ENCODE measurements at places on chromosomes 5 and 9. TPM values are rescaled to one million over a fixed set of nuclear protein-coding genes. Genes with fewer than 3 reads are reported as not detected.
A peak's percentile ranks its signal among the peaks of the same experiment; 100 is the strongest.

- H3K27me3 ChIP-seq: no peaks in the 10 kb centered on the region
- no peaks in the 10 kb centered on the region for H3K36me3 ChIP-seq
- no peak overlapping the region for H3K4me3 ChIP-seq
- DNase-seq: peak; percentile 74
Measured at GRCh38 chr5:8908055-8908683, 637.7 kb downstream of the SEMA5A start.

The PPP3R2 gene
- total RNA-seq: not detected

The DMRT3 gene
- total RNA-seq: not detected

The RANBP3L gene
- not detected for total RNA-seq

DNA sequence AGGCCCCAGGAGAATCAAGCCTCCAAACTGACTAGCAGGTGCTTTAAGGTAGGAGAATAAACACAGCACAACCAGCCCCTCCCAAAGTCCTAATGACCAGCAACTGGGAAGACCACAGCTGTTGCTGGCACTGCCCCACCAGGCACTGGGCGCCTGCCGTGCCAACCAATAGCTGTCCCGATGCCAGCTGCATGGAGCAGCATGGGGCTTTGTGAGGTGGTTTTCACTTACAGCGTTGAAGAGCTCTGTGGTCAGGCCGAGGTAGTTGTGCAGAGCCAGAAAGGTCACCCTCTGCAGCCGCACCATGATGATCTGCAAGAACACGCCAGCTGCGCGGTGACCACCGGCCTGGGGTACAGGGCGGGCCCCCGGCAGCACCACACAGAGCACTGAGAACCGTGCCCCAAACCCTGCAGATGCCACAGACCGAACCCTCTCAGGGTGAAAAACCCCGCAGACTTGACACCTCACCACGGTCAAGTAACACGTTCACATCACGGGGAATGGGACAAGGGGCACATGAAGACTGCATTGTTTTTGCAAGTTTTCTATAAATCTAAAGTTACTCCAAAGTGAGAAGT lies 28.7 kb downstream of the PNPLA7 start:
- no peaks in the 10 kb centered on the region for H3K4me1 ChIP-seq
- no peak overlapping the region for H3K4me3 ChIP-seq
- no peak overlapping the region for H3K27ac ChIP-seq
- no peak for DNase-seq

DNA sequence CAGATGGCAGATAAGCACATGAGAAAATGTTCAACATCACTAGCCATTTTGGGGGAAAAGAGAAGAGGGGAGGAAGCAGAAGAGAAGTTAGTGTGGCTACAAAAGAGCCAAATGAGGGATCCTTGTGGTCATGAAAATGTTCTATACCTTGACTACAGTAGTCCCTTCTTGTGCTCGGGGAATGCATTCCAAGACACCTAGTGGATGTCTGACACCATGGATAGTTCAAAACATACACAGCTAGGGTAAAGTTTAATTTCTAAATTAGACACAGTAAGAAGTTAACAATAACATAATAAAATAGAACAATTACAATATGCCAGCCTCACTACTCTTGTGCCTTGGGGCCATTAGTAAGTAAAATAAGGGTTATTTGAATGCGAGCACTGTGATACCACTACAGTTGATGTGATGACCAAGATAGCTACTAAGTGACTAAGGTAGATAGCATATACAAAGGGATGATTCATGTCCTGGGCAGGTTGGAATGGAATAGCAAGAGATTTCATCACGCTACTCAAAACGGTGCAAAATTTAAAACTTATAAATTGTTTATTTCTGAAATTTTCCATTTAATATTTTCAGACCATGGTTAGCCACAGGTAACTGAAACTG lies 344.1 kb downstream of the NR2F1-AS1 start:
- H3K4me1 ChIP-seq: no peaks in the 10 kb centered on the region
- H3K27ac ChIP-seq: no peak overlapping the region
- no peaks in the 10 kb centered on the region for H3K27me3 ChIP-seq
- DNase-seq: no peak
- no peaks in the 10 kb centered on the region for H3K36me3 ChIP-seq
- H3K4me3 ChIP-seq: no peak overlapping the region

The SFXN1 gene
- total RNA-seq: 121 TPM

DNA sequence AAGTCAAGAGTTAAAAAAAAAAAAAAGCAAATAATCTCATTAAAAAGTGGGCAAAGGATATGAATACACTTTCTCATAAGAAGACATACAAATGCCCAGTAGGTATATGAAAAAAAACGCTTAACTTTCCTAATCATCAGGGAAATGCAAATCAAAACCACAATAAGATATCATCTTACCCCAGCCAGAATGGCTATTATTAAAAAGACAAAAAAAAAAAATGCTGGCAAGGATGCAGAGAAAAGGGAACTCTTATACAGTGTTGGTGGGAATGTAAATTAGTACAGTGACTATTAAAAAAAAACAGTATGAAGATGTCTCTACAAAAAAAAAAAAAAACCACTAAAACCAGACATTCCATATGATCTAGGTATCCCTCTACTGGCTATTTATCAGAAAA lies 79.4 kb downstream of the LPAR1 start:
- H3K27me3 ChIP-seq: no peaks in the 10 kb centered on the region
- H3K36me3 ChIP-seq: no peaks in the 10 kb centered on the region
- DNase-seq: no peak

DNA sequence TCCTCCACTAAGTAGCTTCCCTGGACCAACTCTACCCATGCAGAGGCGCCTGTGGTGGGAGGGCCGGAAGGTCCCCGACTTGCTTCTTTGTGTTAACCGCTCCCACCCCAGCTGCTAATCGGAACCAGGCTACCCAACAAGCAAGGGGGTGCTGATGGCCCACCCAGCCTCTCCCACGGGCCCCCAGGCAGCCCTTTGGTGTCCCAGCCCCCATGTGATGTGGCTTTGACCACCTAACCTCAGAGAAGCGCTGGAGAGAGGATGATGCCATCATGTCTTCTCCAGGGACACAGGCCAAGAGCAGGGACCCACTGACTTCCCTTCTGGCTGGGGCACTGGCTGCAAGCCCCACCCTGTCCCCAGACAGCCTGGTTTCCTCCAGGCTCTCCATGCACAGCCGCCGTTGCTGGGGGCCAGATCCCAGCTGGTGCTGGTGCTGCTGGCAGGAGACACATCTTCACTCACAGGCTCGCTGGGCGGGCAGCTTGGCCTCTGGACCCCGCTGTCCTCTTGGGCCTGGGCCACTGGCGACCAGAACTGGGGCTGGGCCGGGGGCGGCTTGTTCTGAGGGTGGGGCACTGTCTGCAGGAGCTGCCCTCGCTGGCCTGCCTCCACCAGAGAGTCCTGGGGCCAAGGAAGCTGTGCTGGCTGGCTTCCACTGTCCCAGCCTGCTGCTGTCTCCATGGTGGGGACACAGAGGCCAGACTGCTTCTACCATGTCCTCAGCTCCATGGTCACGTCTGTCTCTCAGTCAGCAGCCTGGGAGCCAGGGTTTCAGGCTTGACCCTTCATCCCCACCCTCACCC lies 27.8 kb downstream of the LAMC3 start:
- no peaks in the 10 kb centered on the region for H3K27me3 ChIP-seq
- no peak overlapping the region for H3K4me3 ChIP-seq
- H3K36me3 ChIP-seq: no peaks in the 10 kb centered on the region
- DNase-seq: no peak
- H3K27ac ChIP-seq: no peak overlapping the region

- H3K36me3 ChIP-seq: peaks cover 70% of the 10 kb centered on the region
- DNase-seq: no peak
- H3K4me1 ChIP-seq: no peaks in the 10 kb centered on the region
- 0 out of 2 replicates have a peak overlapping the region, but pooled peaks have one; percentile 45 for H3K27ac ChIP-seq
Measured at GRCh38 chr9:78320875-78321496, 24.1 kb downstream of the PSAT1 start.

The DMGDH gene
- 0.52 TPM for total RNA-seq

DNA sequence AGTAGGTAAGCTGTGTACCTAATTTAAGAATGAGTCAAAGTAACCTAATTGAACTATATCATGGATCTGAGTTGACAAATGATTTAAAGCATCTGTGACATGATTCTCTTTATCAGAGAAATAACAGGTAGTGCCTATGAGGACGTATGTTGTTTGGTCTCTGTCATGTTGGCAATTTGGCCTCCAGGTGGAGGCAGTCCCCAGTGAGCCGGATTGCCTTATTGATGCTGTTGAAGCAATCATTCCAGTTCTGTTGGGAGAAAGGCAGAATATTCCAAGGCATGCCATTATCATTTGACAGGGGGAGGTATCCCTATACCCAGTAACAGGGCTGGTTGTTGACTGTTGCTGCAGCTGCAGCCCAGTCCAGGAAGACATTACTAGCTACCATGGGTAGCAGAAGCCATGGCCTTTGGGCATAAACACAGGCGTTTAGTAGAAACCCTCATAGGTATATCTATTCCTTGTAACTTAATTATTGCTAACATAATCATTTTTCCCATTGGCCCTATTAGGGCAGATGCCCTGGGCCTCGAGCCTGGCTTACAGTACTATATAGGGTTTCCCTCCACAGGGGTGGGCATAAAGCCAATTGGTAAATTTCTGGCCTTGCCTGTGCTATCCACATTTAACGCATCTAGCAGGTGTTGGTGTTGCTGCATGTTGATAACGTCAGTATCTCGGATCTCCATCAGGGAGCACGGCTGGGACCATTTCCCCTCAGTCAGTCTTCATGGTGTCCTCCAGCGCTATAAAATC lies 12.2 kb upstream of the SLC22A4 start:
- H3K4me3 ChIP-seq: no peak overlapping the region
- H3K36me3 ChIP-seq: no peaks in the 10 kb centered on the region
- DNase-seq: no peak
- no peak overlapping the region for H3K27ac ChIP-seq

The HTR1A gene
- total RNA-seq: 4.7 TPM

GRCh38 chr9:4084435-4084818 lies 215.4 kb downstream of the GLIS3 start:
- H3K4me1 ChIP-seq: 0 out of 2 replicates have a peak, but pooled peaks cover 7% of the 10 kb centered on the region
- H3K4me3 ChIP-seq: no peak overlapping the region
- no peak for DNase-seq
- H3K27ac ChIP-seq: no peak overlapping the region
- no peaks in the 10 kb centered on the region for H3K36me3 ChIP-seq
- H3K27me3 ChIP-seq: no peaks in the 10 kb centered on the region

The SLC4A9 gene
- not detected for total RNA-seq

The FOXD4L6 gene
- 0.21 TPM for total RNA-seq

DNA sequence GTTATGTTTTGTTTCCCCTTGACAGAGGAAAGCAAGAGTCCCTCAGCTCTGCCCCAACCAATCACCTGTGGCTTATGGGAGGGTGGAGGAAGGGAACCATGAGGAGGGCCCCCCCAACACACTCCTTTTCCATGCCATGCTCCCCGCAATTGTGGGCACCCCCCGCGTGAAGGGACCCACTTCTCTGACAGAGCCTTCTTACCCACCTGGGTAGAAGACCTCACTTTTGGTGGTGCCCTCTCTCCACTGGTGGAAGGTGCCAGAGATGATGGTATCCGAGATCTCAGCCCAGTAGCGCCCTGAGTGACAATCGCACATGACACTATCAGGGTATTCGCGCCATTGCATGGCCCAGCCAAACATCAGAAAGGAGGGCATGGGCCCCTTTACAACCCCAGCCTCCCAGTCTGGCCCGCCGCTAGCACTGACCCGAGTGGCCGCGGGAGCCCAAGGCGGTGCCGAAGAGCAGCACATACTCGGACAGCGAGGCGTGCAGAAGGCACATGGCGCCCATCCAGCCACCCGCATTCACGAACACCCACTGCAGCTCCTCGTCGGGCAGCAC lies 714 bp downstream of the SIGMAR1 start:
- no peak for DNase-seq
- H3K4me1 ChIP-seq: peaks cover 8% of the 10 kb centered on the region
- H3K27me3 ChIP-seq: peaks cover 26% of the 10 kb centered on the region
- peak overlapping the region; percentile 84 for H3K4me3 ChIP-seq
- H3K27ac ChIP-seq: no peak overlapping the region
- no peaks in the 10 kb centered on the region for H3K36me3 ChIP-seq

DNA sequence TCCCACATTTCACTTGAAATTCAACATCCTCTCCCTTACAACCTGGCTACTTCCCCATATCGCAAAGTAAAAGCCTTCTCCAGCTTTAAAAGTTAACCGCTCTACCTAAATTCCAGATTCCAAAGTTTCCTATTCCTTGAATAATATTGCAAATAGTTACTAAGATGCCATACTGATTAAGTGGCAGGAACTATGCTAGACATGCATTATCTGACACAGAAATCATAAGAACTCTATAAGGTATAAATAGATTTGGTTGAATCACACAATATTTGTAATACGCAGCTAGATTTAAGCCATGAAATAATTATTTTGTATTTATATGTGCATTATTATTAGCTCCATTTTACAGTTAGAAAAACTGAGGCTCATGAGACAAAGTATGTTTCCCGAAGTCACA lies 92.8 kb downstream of the NFIB start:
- no peak overlapping the region for H3K4me3 ChIP-seq
- H3K27me3 ChIP-seq: no peaks in the 10 kb centered on the region
- no peaks in the 10 kb centered on the region for H3K36me3 ChIP-seq
- 0 out of 2 replicates have a peak, but pooled peaks cover 8% of the 10 kb centered on the region for H3K4me1 ChIP-seq

The DPM2 gene
- total RNA-seq: 29.0 TPM

- H3K27me3 ChIP-seq: no peaks in the 10 kb centered on the region
- no peak overlapping the region for H3K27ac ChIP-seq
Measured at GRCh38 chr5:32339878-32340277, 27.1 kb upstream of the MTMR12 start.

GRCh38 chr5:39757131-39757530 lies 332.4 kb upstream of the DAB2 start:
- no peaks in the 10 kb centered on the region for H3K36me3 ChIP-seq
- DNase-seq: no peak
- no peak overlapping the region for H3K27ac ChIP-seq
- no peak overlapping the region for H3K4me3 ChIP-seq

- DNase-seq: peak; percentile 55
- H3K4me3 ChIP-seq: peak overlapping the region; percentile 93
- no peaks in the 10 kb centered on the region for H3K27me3 ChIP-seq
Measured at GRCh38 chr9:85941622-85941940, 635 bp downstream of the NAA35 start.

DNA sequence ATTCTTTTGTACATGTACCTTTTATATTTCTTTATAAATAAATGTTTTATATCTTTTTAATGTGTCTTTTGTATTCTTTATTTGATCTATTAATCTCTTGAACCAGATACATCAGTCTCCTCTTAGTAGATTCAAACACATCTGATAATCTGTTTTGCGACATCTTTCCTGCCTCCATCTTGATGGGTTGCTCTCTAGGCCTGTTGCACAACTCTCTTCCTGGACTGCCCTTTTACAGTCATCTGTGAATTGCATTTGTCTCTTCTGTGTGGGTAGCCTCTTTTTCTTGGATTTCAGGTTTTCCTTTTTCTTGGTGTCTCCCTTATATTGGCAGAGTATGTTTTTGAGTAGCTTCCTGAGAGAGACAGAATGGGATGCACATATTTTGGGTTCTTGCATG lies 6.2 kb downstream of the ZFYVE16 start:
- H3K4me3 ChIP-seq: no peak overlapping the region
- DNase-seq: no peak
- no peaks in the 10 kb centered on the region for H3K27me3 ChIP-seq
- no peak overlapping the region for H3K27ac ChIP-seq

The ZNF346 gene
- 21.6 TPM for total RNA-seq

DNA sequence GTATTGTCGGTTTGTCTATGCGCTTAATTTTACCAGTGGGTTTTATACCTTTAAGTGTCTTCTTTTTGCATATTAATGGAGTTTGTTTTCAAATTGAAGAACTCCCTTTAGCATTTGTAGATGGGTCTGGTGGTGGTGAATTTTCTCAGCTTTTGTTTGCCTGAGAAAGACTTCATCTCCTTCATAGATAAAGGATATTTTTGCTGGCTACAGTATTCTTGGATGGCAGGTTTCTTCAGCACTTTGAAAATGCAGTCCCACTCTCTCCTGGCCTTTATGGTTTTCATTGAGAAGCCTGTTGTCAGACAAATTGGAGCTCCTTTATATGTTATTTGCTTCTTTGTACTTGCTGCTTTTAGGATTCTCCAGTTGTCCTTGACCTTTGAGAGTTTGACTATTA lies 142.1 kb downstream of the RAB3C start:
- no peak for DNase-seq
- no peak overlapping the region for H3K27ac ChIP-seq
- H3K36me3 ChIP-seq: peaks cover 3% of the 10 kb centered on the region
- no peak overlapping the region for H3K4me3 ChIP-seq

All from GM23338 (cell line).